ENCODE measurements at places on chromosomes 13 and 19. TPM values are rescaled to one million over a fixed set of nuclear protein-coding genes. Genes with fewer than 3 reads are reported as not detected.

CGB7 gene
- 1.5 TPM for polyA plus RNA-seq

DNA sequence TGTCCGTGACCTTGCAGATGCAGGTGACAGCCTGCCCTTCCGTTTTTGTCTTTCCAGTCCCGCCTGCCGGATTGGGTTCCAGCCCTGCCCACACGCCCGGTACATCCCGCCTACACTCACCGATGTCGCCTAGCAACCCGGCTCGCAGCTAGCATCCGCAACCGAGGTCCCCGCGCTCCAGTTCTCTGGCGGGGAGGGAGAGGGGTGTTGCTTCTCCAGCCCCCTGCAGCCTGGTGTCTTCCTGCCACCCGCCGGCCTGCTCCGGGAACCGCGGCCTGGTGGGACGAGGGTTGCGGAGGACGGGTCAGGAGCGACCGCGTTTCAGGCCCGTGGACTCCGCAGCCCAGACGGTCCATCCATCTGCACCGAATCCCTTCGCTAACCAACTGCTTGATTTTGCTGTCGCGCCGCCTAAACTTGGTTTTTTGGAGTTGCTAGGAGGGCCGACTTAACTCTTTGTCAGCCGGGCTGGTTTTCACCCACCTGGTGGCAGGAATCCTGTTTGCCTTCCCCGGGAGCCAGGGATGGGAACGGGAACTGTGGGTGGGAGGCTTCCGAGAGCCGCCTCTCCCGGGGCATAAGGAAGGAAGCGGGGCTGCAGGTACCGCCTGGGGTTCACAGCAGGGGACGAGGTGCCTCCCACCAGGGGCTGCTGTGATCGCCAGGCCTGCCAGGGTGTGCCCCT is 15.4 kb upstream of the MATK start:
- DNase-seq: no peak

DNA sequence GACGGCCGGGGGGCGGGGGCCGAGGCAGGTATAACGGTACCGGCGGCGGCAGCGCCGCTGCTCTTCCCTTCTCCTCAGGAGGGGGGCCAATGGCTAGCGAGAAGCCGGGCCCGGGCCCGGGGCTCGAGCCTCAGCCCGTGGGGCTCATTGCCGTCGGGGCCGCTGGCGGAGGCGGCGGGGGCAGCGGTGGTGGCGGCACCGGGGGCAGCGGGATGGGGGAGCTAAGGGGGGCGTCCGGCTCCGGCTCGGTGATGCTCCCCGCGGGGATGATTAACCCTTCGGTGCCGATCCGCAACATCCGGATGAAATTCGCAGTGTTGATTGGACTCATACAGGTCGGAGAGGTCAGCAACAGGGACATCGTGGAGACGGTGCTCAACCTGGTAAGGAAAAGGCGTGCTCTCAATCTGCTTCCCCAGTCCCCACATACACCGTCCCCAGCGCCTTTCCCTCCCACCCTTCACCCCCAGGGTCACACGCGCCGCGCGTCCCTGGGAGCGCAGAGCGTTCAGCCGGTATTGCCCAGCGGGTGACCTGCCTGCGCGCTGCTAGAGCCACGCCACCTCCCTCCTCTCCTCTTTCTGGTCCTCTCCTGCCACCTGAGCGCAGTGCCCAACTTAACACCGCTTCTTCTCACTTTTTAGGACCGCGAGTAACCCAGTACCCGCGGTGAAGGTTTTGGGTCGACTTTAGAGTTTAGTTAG is 814 bp downstream of the NBEA start:
- DNase-seq: no peak

DNA sequence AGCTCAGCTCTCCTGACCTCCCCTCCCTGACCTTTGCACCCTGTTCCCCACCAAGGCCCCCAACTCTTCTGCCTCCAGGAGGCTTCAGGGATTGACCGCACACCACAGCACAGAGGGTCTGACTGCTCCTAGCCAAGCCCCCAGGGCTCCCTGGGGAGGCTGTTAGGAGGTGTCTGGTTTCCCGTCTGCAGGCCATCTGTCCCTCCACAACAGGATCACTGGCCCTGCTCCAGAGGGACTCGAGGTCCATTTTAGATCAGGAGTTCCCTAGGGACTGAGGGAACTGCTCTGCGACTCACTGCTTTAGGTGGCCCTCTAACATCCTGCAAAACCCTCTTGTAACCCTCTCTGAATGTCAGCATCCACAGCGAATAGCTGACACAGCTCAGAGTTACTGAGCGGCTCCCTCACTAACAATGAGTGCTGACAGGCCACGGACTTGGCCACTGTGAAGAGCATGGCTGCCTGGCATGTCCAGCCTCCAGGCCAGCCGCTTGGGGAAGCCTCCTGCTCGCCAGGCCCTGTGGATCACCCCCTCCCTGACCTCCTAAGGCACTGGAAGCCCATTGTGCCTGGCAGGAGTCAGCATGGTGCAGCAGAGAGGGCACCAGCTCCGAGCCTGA is 17.7 kb downstream of the GRIK5 start:
- no peak for DNase-seq

DNA sequence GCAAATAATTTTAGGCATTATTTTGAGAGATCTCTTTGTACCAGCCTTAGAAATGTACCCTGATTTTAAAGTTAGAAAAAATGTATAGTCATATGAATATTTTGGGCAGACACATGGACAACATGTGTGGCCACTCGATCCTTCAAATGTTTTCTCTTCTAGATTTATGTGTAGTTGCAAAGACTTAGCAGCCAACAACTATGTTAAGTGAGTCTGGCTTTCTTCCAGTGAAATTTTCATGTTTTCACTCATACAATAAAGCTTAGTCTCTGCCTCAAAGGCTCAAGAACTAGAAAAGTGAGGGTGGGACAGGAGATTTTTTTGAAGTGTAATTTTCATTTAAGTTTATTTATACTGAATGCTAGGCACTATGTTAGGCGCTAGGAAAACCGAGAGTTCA is 207.7 kb upstream of the DACH1 start:
- no peak for DNase-seq

- DNase-seq: no peak
These were observed 12.3 kb downstream of the ELSPBP1 start for GRCh38 chr19:48006762-48007161.

DNA sequence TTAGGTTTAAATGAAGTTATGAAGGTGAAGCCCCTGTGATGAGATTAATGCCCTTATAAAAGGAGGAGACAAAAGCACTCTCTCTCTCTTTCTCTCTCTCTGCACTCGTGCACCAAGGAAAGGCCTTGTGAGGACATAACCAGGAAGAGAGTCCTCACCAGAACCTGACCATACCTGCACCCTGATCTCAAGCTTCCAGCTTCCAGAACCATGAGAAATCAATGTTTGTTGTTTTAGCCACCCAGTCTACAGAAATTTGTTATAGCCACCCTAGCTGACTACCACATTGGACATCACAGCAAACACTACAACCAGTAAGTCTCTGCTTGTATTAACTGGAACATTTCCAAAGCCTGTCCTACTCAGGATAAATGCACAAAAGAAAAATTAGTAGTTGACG is 34.7 kb upstream of the WDFY2 start:
- no peak for DNase-seq

- no peak for DNase-seq
These were observed 17.2 kb downstream of the PKN1 start for GRCh38 chr19:14450168-14450874.

TSHZ3 gene
- polyA plus RNA-seq: 12.6 TPM

DNA sequence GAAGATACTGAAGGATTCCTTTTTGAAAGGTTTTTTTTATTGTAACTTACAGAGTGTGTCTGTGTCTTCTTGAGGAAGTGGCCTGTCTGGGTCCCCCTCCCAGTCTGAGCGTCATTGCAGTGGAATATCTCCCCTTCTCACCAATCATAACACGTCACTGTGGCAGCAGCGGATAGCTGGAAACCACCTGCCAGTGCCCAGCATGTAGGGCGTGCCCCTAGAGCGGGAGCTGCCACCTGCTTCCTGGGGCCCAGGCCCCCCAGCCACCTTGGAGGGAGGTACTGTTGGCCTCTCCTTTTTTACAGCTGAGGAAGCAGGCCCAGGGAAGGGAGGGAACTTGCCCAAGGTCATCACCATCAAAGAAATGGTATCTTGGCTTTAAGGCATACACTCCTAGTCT is 4.6 kb upstream of the DNM2 start:
- DNase-seq: no peak

GPR42 gene
- polyA plus RNA-seq: not detected

DNA sequence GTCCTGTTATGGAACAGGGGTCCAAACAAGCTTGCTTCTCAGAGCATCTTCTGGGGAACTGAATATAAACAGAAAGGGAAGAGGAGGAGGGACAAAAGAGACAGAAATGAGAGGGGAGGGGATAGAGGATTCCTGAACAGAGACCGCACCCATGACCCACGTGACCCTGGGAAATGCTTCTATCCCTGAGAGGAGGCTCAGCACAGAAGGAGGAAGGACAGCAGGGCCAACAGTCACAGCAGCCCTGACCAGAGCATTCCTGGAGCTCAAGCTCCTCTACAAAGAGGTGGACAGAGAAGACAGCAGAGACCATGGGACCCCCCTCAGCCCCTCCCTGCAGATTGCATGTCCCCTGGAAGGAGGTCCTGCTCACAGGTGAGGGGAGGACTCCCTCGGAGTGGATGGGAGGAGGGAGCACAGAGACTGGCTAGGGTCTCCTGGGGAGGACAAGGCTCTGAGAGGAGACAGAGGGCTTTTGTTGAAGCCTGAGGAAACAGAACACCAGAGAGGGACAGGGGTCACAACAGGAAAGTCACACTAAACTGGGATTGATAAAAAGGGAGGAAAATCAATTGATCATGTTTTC is at the start of gene CEACAM6:
CEACAM6 (plus strand) TSS at position 203 of the 586 bp plus-strand sequence; CDS start at position 312, 109 bp downstream.
- DNase-seq: no peak

DNA sequence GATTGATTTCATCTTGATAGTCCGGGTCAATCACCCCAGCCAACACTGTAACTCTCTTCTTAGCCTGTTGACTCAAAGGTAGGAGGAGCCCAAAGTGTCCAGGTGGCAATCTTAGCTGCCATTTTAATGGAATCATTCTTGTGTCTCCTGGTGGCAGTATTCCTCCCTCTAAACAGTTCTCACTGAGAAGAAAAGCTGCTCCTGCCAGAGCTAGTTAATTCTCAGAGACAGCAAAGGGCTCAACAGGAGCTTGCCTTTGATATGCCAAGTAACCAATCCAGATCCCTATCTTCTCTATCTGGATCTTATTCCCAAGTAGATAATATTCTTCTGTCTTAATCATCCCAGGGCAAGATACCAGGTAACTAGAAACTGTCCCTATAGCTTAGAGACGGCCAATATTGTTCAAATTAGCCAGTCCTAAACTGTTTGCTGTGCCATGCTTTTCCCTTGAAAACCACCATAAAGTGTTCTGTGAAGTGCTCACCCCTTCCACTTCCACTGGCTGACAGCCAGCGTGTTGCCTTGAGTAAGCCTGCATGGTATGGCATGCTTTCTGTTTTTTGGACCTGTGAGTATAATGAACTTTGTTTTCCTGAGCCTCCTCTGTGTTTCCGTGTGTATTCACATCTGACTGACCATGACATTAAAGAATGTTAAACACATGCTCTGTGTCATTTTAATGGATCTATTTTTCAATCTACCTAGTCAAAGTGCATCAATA is 463.7 kb upstream of the SLITRK5 start:
- no peak for DNase-seq

- DNase-seq: no peak
These were observed 20.4 kb upstream of the OBI1 start for GRCh38 chr13:78679329-78679728.

ERICH6B gene
- 2.4 TPM for polyA plus RNA-seq

PRKACA gene
- polyA plus RNA-seq: 104 TPM

KLK4 gene
- polyA plus RNA-seq: not detected

GRCh38 chr13:113061796-113062425 is 43.7 kb upstream of the F7 start:
- no peak for DNase-seq

RFXAP gene
- polyA plus RNA-seq: 12.7 TPM

DNA sequence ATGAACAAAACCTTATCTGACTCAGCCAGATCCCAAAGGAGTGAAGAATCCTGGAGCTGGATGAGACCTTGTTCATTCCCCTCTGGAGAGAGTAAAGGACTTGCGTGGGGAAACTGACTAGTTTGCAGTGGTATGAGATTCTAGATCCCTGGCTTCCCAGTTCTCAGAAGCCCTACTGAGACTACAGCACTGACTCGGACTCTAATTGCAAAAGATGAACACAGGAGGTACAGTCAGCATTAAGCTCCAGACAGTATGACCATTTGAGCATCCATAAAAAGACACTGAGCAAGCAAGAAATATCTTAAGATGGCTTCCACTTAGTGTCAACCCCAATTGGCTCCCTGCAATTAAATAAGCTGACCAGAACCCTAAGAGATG is 6.8 kb downstream of the ZC3H4 start:
- DNase-seq: no peak

- no peak for DNase-seq
These were observed 4.8 kb downstream of the EMP3 start for GRCh38 chr19:48330012-48330681.

DNA sequence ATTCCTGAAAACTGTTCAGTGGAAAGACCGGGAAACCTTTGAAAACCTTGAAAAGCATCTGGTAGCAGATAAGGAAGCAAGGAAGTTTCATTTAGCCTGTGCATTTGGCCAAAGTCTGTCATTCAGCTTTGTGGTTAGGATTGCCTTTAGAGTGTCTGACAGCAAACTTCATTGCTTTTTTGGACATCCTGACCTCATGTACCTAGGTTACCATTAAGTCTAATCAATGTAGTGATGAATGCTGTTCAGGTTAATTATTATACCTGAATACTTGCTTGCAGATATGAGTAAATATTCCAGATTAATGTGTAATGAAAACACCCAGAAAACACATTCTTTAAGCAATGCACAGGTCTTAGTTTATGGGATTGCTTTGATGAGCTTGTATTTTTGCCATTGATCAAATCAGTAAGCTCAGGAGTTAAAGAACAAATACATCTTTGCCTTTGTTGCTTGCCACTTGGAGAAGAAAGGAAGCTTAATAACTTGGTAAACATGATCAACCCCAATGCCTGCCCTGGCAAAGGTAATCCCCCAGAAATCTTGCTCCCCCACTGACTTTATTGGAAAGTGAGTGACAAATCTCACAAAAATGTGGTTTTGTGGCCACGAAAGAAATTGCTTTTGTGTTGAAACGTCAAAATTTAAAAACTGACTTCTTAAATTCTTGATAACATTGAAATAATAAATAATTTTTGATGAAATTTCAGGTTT is 87.4 kb downstream of the SLC15A1 start:
- no peak for DNase-seq

- DNase-seq: no peak
These were observed 3.5 kb upstream of the SIGLEC8 start for GRCh38 chr19:51461723-51462161.
